ENCODE measurements at places on chromosomes 5 and 9.

GRCh38 chr9:114908805-114909448 lies 21.5 kb downstream of the TNFSF8 start:
- DNase-seq, result no peak

GRCh38 chr5:52051759-52052158 lies 668.5 kb downstream of the ISL1 start:
- DNase-seq, result no peak

- DNase-seq, result no peak
These were observed 171.1 kb downstream of the ARHGEF28 start for GRCh38 chr5:73797132-73797510.

DNA sequence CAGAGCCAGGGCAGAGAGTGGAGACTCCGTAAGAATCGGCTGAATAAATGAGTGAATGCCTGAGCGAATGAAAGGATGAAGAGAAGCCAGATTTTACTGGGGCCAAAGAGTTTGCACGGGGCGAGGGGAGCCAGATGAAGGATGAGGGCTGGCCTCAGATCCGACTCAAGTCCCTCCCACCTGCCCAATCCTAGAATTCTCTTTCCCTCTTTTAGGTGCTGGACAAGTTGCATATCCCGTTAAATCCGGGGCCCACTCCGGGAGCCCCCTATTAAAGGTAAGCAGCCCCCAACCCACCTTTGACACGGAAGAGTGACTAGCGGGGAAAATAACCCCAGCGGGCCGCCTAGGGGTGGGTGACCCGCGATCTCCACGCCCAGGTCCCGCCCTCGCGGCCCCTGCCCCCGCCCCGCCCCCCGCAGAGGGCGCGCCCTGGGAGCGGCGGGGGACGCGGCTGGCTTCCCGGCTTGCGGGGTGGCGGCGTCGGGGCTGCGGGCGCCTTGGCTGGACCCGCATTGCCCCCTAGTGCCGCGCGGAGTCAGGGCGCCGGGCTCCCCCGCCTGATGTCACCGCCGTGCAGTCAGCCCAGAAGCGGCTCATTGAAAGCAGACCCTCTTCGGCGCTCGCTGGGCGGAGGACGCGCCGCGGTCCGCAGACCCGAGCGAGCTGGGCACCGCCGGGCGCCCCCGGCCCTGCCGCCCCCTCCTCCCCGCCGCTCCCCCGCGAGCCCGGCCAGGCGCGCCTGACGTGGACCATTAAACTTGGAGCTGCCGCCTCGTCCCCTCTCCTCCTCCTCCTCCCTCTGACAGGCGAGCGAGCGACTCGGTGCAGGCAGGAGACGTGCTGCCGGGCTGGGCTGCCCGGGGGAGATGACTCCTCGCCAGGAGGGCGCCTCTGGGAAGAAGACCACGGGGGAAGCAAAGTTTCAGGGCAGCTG lies at the start of gene ADRA1B:
Gene ADRA1B (plus strand): TSS at position 579 of the 937 bp plus-strand sequence. CDS start 424 bp downstream, outside the sequence.
- no peak for DNase-seq

- DNase-seq, result no peak
These were observed 37.7 kb upstream of the MRPS30 start for GRCh38 chr5:44770780-44771717.

Data from GM12864 (cell line).